ENCODE measurements at places on chromosomes 5 and 9. TPM values are rescaled to one million over a fixed set of nuclear protein-coding genes. Genes with fewer than 3 reads are reported as not detected.

The ENTREP1 gene
- 3.5 TPM for total RNA-seq

The PCDHAC2 gene
- total RNA-seq: 2.5 TPM

The PCAT7 gene
- total RNA-seq: not detected

The PAEP gene
- total RNA-seq: not detected

The FBP2 gene
- total RNA-seq: not detected

The SPATA31D4 gene
- not detected for total RNA-seq

Measured in pulmonary artery endothelial cell (primary cell).